Posterior vena cava (tissue), 2 donors: ENCODE measurements at places on chromosomes 1 and 21.

DNA sequence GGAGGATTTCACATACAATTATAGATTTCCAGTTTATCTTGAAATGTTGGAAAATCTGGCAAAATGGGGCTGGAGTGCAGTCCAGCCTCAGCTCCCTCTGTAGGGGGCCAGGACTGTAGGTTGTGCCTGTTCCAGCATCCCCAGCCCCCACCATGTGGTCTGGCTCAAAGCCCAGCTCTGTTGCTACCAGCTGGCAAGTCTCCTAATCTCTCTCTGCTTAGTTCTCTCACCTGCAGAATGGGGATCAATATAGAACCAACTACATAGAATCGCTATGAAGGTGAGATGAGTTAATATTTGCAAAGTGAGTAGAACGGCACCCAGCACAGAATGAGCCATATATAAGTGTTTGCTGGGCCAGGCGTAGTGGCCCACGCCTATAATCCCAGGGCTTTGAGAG lies 50.0 kb upstream of the TARDBP start:
- DNase-seq: no peak

DNA sequence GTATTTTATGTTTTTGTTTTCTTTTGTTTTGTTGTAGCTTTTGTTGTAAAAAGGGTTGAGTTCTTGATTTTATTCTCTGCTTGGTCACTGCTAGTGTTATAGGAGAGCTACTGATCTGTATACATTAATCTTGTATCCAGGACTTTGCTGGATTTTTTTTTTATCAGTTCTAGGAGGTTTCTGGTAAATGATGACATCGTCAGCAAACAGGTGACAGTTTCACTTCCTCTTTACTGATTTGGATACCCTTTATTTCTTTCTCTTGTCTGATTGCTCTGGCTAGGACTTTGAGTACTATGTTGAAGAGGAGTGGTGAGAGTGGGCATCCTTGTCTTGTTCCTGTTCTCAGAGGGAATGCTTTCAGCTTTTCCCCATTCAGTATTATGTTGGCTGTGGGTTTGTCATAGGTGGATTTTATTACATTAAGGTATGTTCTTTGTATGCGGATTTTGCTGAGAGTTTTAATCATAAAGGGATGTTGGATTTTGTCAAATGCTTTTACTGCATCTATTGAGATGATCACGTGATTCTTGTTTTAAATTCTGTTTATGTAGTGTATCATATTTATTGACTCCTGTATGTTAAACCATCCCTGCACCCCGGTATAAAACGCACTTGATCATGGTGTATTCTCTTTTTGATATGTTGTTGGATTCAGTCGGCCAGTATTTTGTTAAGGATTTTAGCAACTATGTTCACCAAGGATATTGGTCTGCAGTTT lies 905.7 kb downstream of the LTN1 start:
- DNase-seq: no peak

DNA sequence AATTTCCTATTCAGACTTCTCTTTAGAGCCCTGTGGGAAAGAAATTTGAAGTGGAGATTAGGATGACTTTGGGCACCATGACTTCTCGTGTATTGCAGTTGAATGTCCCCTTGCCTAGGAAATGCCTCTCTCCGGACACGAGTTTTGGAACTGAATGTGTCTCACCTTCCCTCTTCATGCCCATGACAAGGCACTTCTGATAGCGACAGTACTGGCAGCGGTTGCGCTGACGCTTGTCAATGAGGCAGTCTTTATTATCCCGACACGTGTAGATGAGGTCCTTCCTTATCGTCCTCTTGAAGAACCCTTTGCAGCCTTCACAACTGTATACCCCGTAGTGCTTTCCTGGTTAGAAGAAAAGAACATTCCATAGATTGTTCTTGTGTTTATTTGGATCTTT lies 28.1 kb downstream of the RXRG start:
- DNase-seq: no peak

DNA sequence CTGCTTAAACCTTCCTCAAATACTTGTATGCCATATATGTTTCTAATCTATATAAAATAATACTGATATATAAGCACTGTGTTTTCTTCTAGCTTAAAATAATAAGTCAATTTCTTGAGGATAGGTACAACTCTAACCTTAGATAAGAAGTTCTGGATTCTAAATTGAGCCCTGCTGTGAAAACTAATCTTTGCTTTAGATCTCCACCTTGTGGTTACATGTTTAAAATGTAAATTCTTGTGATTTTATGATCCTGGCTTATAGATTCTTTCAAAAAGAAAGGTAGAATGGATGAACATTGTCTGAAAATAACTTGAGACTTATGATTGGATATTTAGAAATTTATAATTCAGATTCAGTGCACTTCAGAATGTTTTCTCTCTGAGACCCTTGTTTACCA lies 38.9 kb upstream of the HMCN1 start:
- DNase-seq: no peak

- no peak for DNase-seq
Observed at GRCh38 chr1:206937425-206937824, 8.8 kb downstream of the PIGR start.

GRCh38 chr1:20425622-20426021 lies 60.4 kb downstream of the CAMK2N1 start:
- DNase-seq: no peak

DNA sequence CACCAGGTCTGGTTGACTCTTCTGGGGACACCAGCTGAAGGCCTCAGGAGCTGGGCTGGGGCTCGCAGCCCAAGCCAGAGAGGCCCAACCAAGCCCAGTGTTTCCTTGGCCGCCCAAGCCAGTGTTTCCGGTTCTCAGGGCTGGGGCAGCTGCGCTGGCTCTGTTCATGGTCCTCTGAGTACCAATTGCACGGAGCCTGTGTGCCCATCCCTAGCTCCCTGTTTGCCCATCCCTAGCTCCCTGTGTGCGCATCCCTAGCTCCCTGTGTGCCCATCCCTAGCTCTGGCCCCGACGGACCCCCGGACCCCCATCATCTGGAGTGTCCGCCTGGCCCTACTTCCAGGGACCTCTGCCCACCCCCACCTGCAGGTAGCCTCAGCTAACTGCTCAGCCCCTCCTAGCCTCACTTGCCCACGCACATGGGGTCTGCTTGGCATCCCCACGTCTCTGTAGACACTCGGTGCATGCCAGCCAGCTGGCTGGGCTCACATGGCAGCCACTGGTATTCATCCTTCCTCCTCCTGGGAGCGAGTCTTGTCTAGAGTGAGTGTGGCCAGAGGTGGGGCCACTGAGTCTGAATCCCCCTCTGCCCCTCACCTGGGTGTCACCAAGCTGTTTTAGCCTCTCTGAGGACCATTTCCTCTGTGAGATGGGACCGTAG lies 64.0 kb downstream of the WNT9A start:
- peak; percentile 72 for DNase-seq

DNA sequence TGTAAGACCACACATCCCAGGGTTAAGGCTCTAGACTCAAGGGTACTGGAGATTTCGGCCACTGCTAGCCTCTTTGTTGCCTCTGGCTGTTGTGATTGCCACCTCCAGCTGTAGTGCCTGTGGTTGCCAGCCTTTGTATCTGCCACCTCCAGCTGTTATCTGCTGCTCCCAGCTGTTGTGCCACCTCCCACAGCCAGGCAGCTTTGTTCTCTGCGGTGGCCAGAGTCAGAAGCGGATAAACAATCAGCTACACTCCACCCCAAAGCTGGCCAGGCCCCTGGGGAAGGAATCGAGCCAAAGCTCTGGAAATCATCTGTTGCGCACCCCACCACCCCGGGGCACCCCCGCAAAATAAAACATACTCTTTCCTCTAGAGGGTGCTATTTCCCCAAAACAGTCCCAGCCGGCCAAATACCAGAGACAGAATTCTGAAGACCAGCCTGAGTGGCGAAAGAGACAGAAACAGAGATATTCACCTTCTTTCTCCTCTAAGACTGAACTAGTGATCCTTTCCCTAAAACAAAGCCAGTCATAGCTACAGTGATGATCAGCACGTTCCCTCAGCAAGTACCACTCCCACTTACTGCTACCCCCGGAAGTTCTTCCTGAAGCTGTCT lies 14.8 kb upstream of the PIGM start:
- DNase-seq: no peak

GRCh38 chr1:43844114-43844513 lies 89.5 kb upstream of the ARTN start:
- no peak for DNase-seq

GRCh38 chr1:167748906-167749305 lies 27.1 kb downstream of the MPZL1 start:
- DNase-seq: no peak

DNA sequence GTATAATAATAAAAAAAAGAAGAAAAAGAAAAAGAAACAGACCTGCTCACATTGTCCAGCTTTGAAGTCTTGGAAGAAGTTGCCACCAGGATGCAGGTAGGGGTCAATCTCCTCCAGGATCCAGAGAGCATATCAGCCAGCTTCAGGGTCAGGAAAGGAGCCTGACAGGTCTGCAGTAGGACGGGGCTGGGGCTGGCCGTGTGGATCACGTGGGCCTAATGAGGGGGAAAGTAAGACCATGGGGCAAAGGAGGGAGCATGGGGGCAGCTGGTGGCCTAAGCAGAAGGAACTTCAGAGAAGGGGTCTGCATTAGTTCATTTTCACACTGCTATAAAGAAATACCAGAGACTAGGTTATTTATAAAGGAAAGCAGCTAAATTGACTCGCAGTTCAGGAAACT lies 19.3 kb upstream of the SMYD3 start:
- DNase-seq: no peak

DNA sequence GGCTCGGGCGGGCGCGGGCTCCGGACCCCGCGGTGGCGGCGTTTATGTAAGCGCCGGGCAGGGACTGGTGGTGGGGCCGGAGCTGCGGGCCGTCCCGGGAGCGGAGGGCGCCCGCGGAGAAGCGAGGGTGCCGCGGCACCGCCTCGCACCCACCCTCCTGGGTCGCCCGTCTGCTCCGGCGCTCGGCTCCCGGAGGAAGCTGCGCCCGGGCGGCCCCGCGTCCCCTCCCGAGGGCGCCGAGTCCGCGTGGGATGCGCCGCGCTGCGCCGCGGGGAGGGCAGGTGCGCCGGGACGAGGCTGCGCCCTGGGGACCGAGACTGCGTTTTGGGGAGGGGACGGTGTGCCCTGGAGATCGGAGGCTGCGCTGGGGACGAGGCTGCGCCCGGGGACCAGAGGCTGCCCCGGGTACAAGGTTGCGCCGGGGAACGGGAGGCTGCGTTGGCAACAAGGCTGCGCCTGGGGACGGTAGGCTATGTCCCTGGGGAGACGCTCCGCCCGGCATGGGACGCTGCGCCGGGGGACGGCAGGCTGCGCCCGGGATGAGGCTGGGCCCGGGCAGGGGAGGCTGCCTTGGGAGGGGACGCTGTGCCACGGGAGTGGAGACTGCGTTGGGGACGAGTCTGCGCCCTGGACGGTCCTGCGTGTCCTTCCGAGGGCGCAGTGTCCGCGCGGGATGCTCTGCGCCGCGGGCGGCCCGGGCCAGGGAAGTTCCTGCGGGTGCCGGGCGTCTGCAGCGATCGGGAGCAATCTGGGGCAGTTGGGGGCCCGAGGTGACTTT lies 627 bp downstream of the ADARB1 start:
- no peak for DNase-seq

- no peak for DNase-seq
Observed at GRCh38 chr21:33561373-33561772, 18.5 kb downstream of the SON start.

DNA sequence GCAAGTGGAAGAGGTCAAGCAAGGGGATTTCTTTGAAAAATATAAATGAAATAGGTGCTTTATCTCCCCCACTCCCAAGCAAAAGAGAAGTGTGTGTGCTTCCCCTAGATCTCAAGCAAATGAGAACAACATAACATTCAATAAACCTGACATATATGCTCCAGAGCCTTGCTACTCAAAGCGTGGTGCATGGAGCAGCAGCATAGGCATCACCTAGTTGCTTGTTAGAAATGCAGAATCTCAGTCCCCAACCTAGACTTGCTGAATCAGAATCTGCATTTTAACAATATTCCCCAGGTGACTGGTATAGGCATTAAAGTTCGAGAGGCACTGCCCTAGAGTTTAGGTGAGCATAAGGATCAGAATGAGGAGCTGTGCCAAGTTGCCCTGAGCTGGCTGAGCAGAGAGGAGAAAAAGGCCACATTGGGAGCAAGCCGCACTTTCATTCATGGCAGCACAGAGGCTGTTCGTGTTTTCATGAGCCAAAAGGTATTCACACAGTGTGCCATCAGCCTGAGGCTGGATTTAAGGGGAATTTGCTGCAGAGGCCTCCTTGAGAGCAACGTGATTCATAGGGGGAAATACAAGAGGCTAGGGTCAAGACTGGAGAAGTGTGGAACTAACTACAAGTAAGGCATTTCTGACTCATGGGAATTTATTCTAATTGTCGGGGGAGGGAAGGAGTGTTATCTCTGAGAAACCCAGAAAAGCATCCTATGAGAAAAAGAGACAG lies 14.3 kb upstream of the LPAR3 start:
- no peak for DNase-seq

GRCh38 chr1:248918131-248918530 lies 12.1 kb downstream of the PGBD2 start:
- DNase-seq: no peak

- no peak for DNase-seq
Observed at GRCh38 chr1:2865000-2865399, 63.5 kb upstream of the TTC34 start.

- DNase-seq: no peak
Observed at GRCh38 chr1:201827321-201828216, 1.4 kb upstream of the IPO9 start.

GRCh38 chr1:99761774-99762173 lies 4.7 kb downstream of the FRRS1 start:
- DNase-seq: no peak

DNA sequence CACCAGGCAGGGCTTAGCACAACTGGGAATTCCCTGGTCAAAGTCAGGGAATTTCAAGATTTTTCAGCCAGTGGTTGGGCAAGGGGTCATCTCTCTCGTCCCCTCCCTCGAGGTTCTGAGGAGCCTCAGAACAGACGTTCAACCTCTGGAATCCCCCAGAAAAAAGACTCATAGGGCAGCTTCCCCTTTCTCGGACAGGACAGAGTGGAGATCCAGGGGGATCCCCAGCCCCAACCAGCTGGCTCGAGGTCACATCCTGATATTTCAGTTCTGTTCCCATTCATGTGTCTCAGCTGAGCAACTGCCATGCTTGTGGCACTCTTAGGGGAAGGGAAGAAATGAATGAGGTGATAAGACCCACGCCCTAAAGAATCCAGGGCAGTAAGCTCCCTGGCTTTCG lies 4.9 kb upstream of the LAD1 start:
- no peak for DNase-seq

DNA sequence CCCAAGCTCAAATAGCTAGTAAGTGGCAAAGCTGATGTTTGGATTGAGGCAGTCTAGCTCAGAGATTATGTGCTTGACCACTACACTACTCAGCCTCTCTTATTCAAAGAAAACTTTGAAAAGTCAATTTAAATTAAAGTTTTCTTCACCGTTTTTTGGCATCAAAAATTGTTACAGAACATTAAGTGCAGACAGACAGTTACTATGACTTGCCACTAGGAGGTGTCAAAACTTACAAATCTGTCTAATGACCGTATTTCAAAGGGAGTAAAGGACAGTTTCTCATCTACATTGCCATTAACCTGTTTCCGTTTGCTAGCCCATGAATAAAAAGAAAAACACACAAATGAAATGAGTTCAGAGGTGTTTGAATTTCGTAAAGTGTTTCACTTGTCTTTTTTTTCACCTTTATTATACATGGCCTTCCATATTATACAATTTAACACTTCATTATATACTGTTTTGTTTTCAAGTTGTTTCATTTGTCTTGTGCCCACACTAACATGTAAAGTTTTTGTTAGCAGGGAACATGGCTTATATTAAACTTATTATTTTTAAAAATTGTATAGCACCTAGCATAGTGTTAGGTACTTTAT lies 57.4 kb upstream of the MTF2 start:
- no peak for DNase-seq
